ENCODE measurements at places on chromosomes 7 and 10.
A peak's percentile ranks its signal among the peaks of the same experiment; 100 is the strongest.

DNA sequence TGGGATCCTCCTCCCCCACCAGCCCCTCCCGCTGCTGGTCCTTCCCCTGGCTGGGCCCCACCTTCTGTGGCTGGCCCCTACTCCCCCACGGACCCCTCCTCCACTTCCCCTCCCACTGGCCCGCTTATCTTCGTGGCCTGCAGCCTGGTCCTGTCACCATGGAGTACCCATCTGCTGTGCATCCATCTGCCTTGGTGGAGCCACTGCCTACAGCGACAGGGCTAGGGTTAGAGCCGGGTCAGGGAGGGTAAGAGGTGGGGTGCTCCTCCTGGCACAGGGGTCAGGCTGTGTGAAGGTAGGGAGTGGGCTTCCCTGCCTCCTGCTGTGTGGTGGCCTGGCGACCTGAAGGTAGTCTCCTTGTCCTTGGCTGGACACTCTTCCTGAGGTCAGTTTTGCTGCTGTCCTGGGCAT is 5.2 kb downstream of the ADCY1 start:
- no peak for DNase-seq

- no peak for DNase-seq
Measured at GRCh38 chr10:77926566-77927401, at the start of gene DLG5. Gene DLG5, minus strand, starts transcription at chr10:77926755. Its CDS starts 235 bp downstream, at chr10:77926520.

DNA sequence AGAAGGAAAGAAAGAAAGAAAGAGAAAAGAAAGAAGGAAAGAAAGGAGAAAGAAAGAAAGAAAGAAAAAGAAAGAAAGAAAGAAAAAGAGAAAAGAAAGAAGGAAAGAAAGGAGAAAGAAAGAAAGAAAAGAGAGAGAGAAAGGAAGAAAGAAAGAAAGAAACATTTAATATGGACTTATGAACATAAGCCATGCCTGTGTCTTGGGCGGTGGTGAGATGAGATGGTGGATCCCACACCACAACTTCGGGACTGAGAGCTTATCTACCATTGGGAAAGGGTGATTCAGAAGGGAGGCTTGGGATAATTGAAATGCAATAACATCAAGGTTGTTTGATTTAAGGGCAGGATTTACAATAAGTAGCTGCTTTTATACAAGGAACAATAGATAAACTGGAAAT is 843.9 kb upstream of the AUTS2 start:
- DNase-seq = no peak

DNA sequence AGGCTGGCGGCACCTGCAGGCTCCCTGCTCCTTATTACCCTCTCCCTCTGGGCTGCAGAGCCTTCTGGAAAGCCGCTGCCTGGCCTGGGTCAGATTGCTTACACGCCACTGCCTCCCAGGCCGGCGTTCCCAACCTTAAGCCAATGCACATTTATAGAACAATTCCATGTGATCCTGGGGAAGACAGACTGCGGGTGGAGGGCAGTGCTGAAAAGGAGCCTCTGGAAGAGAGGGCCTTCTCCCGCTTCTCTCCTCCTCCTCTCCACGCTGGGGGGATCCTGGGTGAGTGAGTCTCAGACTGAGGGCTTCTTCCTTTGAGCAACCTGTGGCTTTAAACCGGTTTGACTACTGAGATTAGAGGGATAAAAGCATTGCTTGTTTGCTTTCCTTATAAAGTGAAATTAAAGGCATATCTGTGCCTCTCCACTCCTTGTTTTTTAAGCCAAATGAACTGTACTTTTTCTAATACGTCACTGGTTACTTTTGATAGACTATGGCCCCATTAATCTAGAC is 5.5 kb downstream of the TACC2 start:
- peak; percentile 37 for DNase-seq

- DNase-seq = no peak
Measured at GRCh38 chr10:104824380-104825006, 183.4 kb downstream of the SORCS3 start.

GRCh38 chr10:129760003-129760315 is 204.1 kb downstream of the EBF3 start:
- DNase-seq = no peak

DNA sequence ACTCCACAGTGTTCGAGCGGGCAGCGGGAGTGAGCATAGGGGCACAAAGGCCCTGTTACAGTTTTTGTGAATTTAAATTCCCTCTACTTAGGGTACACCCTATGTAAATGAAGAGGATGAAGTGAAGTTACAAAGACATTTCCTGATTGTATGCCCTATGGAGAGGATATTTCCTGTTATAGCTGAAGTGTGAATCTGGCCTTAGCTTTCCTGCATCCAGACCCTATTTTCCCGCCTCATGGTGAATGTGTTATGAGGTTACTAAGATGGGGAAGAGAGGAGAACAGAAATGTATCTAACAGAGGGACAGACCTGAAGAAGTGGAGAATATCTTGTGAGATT is 37.8 kb upstream of the COMMD3 start:
- no peak for DNase-seq

- no peak for DNase-seq
Measured at GRCh38 chr10:114359041-114359952, 45.0 kb downstream of the AFAP1L2 start.

DNA sequence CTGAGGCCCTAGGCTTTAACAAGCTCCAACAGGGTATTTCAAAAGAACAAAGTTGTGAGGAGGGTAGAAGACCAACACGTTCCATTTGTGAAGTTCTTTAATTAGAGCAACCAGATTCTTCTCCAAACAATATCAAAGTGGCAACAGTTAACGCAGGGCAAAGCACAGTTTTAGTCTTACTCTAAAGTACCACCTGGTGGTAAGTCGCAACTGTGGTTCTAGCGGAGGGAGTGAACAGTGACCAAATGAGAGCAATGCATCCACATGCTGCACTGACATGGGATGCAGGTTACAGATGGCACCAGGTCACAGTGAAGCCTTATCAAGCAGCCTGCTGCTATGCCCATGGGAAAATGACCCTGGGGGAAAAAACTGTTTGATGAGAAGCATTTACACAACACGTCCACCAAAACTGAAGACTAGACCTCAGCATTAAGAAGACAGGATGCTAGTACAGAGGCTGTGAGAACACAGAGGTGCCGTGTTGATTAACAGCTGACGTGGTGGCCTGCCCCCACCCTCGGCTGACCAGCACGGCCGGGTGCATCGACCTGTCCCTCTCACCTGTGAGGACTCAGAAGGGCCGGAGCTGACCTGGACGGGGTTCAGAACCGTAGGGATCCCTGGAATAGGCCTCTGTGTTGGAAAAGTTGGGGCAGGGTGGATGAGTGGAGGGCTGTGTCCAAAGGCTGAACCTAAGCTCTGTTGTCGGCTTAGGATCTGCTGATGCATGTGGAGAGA is 211.2 kb downstream of the GLI3 start:
- DNase-seq = no peak

GRCh38 chr7:56074371-56074791 is 10.3 kb downstream of the SUMF2 start:
- DNase-seq = peak; percentile 52

- DNase-seq = no peak
Measured at GRCh38 chr7:123905714-123906113, 19.3 kb upstream of the SPAM1 start.

DNA sequence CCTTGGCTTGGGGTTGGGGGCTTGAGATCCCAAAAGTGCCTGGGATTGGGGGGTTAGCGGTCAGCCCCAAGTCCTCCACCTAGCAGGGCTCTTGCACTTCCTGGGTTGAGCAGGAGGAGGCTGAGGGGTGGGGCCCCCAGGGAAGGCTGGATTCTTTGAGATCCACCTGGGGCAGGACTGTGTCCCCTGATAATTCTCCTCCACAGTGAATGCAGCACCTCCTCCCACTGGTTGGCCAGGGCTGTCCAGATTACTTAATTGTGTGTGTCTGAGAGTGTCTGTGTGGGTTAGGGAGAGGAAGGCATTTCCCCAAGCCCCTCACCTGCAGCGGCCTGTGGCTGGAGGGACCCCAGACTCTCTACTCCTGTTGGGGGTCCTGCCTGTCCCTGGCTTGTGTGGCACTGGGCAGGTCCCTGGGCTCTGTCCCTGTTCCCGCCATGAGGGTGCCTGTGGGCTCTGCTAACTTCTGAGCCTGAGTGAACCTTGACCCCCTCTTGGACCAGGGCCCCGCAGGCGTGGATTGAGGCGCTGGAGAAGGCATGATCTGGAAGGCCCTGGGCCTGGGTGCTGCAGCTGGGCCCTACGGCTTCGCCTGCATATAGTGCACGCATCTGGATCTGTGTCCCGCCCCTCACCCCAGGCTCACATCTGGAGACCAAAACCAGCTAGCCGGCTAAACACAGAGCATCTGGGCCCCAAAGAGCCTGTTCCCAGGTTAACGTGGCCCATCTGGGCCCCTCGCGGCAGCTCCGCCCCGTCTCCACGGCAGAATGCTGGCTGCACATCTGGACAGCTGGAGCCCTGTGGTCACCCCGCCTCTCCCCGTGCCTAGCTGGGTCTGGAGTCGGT is 10.4 kb downstream of the TMEM270 start:
- no peak for DNase-seq

GRCh38 chr7:113282875-113283274 is 164.5 kb upstream of the SMIM30 start:
- DNase-seq = no peak

DNA sequence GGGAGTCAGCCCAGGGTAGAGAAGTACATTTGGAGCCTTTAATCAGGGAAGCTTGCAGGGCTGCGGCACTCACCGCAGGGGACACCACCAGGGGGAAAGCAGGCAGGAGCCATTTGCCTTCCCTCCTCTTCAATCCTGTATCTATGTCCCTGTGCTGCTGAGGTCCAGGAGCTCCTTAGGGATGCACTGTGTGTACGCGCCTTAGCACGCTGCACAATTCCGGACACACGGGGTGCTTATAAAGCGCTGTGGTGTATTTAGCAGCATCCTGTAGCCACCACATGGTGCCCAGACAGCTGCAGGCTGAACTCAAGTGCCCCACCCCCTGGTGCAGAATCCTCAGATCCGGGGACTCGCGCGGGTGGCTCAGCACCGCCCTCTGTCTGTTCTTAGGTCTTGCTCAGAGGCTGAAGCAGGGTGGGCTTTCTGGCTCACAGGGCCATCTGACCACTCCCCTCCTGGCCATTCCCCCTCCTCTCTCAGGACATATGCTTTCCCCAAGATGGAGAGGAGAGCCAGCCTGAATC is 421.4 kb downstream of the SDK1 start:
- DNase-seq = no peak

- no peak for DNase-seq
Measured at GRCh38 chr10:50928190-50928552, 42.7 kb upstream of the A1CF start.

- DNase-seq = no peak
Measured at GRCh38 chr10:115624448-115624847, 531.3 kb downstream of the ATRNL1 start.

DNA sequence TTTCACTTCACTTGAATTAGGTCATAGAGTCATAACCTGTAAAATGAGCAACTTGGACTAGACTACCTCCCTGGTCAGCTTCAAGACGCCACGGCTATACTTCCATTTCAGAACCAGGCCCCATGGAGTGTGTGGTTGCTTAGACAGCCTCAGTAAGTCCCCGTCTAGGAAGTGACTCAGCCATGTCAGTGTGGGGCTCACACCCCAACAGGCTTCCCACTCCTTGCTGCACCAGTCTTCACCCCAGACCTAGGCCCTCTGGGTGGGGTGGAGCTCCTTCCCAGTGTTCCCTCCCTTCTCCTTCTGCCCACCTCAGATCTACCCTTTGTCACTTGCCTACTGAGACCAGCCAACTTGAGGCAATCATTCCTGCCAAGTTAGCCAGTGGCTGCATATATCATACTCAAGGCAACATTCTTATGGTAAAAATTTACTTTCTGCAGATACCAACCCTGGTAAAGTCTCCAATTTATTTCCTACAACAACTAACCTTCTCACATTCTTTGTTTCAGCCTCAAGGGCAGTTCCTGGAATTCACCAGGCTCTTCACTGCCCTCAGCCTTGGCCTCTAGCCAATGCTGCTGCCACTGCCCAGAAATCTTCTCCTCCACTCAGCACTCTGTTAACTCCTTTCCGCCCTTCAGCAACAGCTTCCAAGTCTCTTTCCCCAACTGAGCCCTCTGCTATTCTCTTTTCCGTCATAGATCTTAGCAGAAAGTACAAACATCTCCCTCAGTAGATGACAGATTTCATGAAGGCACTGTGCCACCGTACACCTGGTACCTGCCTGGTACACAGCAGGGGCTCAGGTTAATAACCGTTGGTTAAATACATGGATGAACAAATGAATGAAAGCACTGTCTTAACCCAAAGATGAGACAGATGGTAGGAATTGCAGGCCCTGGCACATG is 31.3 kb upstream of the ZNRF2 start:
- peak; percentile 92 for DNase-seq

DNA sequence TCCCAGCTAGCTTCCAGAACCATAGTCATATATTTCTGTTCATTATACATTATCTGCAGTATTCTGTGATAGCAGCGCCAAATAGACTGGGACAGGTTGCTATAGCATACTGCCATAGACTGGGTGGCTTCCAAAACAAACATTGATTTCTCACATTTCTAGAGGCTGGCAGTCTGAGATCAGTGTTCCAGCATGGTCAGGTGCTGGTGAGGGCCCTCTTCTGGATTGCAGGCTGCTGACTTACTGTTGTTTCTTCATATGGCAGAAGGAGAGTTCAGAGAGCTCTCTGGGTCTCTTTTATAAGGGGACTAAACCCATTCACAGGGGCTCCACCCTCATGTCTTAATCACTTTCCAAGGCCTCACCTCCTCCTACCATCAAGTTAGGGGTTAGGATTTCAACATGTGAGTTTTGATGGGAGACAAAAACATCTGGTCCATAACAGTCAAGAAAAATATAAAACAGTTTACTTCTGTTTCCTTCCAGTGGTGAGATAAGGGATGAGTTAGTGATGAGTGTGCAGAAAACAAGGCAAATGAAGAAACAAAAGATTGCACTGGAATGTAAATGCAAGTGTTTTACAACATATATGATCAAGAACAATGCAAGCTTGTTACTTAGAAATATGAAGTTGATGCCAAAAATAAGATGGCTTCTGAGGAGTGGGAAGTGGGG is 399.0 kb upstream of the C7orf33 start:
- DNase-seq = no peak

DNA sequence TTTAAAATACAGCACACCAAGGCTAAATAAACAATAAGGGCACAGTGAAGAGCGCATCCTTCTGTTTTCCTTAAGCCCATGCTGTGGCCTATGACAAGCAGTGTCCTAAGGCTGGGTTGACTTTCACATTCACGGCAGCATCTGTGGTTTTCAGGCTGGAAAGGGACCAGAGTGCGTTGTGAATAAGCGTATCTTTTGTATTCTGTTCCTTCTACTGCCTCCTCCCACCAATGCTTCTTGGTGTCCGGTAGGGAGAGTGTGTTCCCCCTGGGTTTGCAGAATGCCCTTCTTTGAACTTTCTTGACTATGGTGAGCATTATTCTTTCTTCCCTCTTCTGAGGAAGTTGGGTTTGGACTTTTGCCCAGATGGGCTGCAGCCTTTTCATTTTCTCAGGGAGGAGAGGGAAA is 73.6 kb downstream of the ABCA13 start:
- DNase-seq = no peak

GRCh38 chr7:26397332-26397731 is 105.7 kb downstream of the SNX10 start:
- DNase-seq = no peak
